Stimulated activated CD4-positive, alpha-beta T cell treated with anti-CD3 and anti-CD28 coated beads, Interleukin-15, amount 100 ng/mL, for 1 hour (primary cell): ENCODE measurements at places on chromosomes 7 and 10.

GRCh38 chr7:133723044-133723443 is 404.1 kb upstream of the LRGUK start:
- DNase-seq = no peak

- no peak for DNase-seq
Observed at GRCh38 chr10:76786504-76787072, 851.0 kb downstream of the KCNMA1 start.

- no peak for DNase-seq
Observed at GRCh38 chr10:62911210-62911963, 95.2 kb upstream of the EGR2 start.

GRCh38 chr10:84406561-84406960 is 78.2 kb downstream of the CCSER2 start:
- no peak for DNase-seq

DNA sequence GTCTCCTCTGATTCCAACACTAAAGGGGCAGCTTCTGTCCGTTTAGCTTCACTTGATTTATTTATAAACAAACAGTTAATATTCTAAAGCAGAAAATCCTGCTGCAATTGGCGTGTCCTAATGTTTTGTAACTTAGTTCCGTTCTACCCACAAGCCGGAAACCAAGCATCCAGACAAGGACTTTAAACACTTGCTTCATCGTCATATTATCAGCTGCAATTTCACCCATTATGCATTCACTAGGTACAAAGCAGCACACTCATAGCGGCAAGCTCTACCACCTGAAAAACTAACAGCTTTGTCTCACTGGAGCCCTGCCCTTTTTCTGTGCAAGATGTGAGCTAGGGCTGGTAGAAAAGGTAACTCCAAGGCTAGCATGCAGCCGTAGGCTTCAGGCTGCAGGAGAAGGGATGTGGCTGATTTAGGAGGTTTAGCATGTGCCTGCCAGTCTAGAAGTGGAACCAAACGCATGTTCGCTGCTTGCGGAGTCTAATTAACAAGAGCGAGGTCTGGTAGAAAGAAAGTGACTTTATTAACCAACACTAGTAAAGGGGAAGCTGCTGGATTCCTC is 43.7 kb upstream of the BPGM start:
- no peak for DNase-seq

DNA sequence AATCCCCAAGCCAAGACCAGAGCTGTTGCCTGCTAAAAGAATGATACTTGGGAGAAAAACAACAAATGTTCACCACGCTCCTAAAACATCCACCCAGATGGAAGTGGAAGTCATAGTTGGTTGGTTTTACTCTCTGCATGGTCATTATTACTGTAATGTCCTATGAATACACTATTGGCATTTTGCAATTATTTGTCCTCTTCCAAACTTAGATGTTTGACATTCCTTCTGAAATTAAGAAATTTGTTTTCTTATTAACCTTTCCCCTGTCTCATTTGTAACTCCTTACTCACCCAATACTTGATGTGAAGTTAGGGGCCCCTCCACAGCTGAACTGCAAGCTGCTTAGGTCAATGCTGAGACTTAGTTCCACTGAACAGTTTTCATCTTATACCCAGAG is 383.3 kb downstream of the INHBA start:
- no peak for DNase-seq

- DNase-seq = no peak
Observed at GRCh38 chr10:44183667-44184632, 200.9 kb downstream of the CXCL12 start.

DNA sequence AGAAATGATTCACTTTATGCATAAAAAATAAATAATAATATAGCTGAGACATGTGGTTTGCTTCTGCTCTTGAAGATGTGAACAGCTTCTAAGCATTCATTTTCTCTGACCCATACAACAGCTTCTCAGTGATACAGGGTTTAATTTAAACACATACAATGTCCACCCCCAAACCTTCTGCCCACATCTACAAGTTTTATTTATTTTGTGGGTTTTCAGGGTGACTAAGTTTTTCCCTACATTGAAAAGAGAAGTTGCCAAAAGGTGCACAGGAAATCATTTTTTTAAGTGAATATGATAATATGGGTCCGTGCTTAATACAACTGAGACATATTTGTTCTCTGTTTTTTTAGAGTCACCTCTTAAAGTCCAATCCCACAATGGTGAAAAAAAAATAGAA is 17.2 kb downstream of the INHBA start:
- no peak for DNase-seq

DNA sequence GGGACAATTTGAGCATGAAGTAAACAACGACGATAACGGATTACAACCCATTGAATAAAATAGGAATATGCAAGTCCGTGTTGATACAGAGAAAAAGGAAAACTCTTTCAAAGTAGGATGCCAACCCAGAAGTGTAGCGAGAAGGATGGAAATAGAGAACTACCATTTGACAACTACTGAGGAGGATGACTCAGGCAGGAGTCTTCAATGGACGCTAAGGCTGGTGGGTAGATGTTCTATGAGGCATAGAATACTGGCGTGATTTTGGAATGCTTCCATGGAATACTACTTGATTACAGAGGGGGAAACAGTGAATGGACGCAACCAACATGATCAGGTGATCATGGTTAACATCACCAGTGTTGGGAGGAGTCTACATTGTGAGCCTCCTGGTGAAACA is 828 bp upstream of the CFAP70 start:
- no peak for DNase-seq

DNA sequence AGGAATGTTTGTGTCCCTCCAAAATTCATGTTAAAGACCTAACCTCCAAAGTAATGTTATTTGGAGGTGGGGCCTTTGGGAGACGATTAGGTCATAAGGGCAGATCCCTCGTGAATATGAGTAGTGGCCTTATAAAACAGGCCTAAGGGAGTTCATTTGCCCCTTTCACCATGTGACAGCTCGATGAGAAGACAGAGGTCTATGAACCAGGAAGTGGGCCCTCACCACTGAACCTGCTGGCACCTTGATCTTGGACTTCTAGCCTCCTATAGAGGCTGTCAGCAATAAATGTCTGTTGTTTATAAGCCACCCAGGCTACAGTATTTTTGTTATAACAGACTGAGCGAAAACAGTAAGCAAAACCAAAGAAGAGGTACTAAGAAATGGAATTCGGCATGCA is 14.1 kb downstream of the NUDCD3 start:
- DNase-seq = no peak

GRCh38 chr7:12360948-12361347 is 42.7 kb downstream of the VWDE start:
- DNase-seq = no peak

DNA sequence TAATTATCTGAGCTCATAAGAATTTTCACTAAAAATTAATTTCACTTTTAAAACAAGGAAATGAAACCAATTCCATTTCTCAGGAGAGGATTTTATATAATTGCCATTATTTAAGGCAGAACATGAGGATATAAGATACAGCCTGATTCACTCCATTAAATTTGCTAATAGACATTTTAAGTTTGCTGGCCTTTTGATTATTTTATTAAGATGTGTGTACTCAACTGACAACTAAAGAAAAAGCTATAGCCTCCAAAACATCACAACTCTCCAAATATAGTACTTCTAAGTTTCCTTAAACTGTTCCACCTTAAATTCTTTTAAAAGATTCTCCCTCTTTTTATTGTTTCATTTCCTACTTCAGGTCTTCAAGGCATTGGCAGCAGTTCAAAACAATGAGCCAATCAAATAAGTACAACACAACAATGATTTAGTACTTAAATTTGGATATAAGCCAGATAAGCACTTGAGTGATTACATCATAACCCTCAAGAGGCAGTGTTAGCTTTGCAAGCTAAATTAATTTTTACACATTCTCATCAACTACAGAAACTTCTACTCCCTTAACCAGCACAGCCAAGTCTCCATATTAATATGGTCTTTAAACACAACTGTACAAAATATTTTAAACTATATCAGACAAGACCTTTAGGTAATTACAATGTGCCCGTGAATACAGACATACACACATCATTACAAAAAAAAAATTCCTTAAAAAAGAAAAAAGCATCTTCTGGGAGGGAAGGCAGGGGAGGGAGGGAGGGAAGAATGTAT is 121.8 kb downstream of the KMT2C start:
- no peak for DNase-seq

GRCh38 chr10:100866010-100866409 is 46.8 kb upstream of the SLF2 start:
- no peak for DNase-seq

- DNase-seq = no peak
Observed at GRCh38 chr7:56079450-56080185, 13.1 kb downstream of the PHKG1 start.

DNA sequence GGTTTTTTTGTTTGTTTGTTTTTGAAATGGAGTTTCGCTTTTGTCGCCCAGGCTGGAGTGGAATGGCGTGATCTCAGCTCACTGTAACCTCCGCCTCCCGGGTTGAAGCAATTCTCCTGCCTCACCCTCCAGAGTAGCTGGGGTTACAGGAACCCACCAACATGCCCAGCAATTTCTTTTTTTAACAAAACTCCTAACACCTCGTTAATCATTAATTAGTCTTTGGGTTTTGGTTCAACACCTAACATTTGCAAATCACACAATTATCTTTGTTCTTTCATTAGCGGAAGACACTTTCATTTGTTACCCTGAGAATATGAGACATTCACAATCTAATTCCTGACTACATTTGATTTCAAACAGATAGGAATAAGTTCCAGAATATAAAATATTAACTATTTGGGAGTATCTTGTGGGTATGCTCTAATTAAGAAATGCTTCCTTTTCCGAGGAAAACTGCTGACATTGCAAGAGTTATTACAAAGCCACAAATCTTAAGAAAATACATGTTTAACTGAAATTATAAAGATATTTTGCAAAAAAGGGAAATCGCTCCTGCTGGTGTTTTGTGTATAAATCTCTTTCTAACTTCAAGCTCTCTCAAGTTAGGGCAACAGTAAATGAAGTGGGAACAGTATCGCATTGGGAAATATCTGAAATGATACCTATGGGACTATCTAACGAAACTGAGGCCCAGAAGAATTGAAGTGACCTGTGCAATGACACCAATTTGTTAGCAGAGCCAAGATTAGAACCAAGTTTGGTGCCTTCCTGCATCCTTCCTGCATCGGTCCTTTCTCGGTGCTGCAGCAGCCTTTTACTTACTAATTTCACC is 1.2 kb upstream of the LSM8 start:
- no peak for DNase-seq

DNA sequence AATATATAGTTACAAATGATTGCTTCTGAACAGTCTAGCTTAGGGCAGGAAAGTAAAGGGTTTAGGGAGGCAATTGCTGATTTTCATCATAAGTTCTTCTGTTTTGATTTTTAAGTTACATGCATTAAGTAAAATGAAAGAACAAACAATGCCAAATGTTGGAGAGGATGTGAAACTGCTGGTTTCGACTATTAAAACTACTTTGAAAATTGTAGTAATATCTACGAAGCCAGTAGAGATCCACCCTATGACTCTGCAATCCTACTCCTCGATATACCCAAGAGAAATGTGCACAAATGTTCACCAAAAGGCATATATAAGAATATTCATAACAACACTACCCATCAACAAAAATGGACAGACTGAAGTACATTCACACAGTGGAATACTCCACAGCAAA is 24.3 kb downstream of the PDZD8 start:
- no peak for DNase-seq

GRCh38 chr7:69204943-69205342 is 393.3 kb upstream of the AUTS2 start:
- no peak for DNase-seq

GRCh38 chr7:71854546-71855397 is 557.4 kb downstream of the CALN1 start:
- DNase-seq = no peak

DNA sequence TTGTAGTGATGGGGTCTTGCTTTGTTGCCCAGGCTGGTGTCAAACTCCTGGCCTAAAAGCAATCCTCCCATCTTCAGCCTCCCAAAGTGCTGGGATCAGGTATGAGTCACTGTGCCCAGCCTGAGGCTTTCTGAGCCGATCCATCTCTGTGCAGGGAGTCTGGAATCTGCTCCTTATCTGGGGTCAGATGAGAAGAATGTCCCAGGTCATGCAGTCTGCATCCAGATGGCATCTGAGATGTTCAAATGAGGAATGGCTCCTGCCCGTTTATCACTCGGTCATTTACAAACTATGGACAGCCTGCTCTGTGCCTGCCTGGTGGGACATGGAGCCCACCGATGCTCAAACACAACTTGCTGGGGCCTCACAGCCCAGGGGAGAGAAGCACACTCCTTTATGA is 11.1 kb upstream of the SLC18A3 start:
- no peak for DNase-seq

DNA sequence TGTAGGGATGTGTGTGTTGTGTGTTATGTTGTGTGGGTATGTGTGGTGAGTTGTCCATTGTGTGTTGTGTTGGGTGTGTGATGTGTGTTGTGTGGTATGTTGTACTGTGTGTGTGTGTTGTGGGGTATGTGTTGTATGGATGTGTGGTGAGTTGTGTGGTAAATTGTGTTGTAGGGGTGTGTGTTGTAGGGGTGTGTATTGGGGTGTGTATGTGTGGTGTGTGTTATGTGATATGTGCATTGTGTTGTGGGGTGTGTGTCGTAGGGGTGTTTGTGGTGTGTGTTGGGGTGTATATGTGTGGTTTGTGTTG is 97.8 kb upstream of the PODXL start:
- no peak for DNase-seq

DNA sequence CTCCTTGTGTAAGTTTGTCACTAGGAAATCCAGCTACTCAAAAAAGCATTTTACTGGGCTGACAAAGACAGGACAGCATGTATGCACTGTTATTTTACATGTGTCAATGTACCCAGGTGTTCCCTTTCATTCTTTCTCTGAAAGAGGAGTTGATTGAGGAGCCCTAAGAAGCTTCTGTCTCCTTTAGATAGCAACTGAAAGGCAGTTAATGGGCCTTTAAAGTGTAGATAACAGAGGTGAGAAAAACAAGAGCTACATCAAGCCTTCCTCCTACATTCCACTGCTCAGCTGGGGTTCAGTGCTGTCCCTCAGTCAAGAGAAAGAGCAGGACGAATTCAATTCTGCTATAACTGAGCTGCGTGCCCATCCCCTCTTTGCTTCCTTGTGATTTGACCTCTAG is 12.8 kb upstream of the WIPF3 start:
- no peak for DNase-seq

DNA sequence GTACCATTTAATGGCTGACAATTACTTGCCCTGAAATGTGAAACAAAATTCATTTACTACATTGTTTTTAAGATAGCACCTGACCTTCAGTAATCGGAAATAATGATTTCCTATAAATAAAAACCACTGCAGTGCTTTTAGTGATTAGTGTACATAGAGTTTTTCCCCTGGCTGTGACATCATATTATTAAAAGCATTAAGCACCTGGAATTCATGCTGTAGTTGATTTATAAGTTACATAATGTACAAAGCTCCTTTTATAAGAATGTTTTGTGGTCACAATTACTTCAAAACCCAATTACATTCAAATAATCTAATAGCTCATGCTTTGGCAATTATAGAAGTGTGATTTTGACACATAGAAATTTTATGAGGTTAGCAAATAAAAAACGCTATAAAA is 44.3 kb upstream of the EIF4H start:
- DNase-seq = no peak

DNA sequence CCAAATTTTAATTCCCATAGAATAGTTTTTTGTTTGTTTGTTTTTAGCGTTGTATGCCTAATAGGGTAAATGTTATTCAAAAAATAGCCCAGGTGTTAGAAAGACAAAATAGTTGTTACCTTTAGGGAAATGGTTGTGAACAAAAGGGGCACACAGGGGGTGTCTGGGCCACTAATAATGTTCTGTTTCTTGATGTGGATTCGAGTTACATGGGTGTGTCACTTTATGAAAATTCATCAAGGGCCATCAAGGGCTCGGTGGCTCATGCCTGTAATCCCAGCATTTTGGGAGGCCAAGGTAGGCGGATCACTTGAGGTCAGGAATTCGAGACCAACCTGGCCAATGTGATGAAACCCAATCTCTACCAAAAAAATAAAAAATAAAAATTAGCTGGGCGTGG is 531.8 kb upstream of the C7orf33 start:
- DNase-seq = no peak
